ENCODE measurements at places on chromosomes 7 and 10.

- DNase-seq = no peak
Measured at GRCh38 chr7:155355176-155355575, 57.5 kb downstream of the INSIG1 start.

DNA sequence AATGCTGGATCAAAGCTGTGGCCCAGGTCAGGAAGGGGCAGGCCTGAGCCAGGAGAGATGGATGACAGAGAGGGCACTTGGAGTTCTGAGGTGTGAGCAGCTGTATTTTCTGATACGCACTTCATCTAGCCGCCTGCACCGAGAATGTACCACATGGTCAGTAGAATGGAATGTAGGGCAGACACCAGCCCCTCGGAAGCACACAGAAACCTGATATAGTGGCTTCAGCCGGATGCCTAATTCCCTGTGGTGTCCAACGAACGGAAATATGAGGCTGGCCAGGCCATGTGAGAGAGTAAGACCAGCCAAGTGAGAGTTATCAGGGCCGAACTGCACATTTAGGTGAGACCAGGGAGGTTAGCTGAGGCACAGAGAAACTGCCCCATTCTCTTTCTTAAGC lies 46.7 kb upstream of the PLCE1 start:
- DNase-seq = no peak

GRCh38 chr10:118474111-118474510 lies 121.3 kb downstream of the PRLHR start:
- no peak for DNase-seq

DNA sequence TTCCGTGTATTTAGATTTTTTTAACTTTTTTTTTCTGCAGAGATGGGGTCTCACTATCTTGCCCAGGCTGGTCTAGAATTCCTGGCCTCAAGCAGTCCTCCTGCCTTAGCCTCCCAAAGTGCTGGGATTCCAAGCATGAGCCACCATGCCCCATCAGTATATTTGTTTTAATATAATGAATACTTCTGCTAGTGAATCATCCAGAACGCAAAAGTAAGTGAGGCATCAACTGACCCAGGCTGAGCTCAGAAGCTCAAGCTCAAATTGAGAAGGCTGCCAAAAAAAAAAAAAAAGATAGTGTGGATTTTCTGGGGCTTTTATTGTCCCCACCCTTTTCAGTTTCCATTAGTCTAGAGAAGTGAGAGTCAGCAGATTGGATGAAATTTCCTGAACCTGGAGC lies 39.0 kb upstream of the TECTB start:
- no peak for DNase-seq

DNA sequence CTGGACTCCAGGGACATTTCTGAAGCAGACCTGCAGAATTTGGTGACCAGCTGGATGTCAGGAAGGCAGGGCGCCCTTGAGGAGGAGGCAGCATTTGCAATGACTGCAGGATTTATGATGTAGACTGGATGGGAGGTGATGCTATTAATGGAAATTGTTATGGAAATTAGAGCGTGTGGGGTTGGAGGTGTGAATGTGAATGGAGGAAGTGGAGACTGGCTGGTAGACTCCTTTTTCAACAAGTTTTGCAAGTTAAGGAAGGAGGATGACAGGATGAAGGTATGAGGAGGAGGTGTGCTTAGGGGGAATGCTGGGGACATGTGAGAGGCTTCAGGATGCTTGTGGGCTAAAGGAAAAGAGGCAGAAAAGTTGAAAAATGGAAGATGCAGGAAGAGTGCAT lies 137.0 kb downstream of the TMEM178B start:
- no peak for DNase-seq

GRCh38 chr10:89505640-89506275 lies 29.6 kb downstream of the SLC16A12 start:
- no peak for DNase-seq

DNA sequence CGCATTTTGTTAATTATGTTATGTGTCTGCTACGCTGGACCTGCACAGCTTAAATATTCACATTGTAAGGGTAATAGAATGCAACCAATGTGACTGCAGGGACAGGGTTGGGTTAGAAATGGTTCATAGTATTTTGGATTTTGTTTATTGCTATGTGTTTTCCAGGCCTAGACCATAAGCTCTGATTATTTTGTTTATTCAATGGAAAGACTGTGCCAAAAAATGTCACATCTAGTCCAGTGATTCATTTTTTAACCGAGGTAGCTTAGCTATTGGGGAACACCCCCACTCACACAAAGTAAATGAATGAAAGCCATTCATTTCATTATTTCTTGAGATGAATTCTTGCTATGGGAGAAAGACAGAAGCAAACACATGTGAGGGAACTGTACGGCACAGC lies 516.5 kb upstream of the ANKRD30A start:
- DNase-seq = no peak

Data from activated T-helper 9 cell treated with anti-CD3 and anti-CD28 coated beads, Interleukin-2, amount 50 U/mL, for 16 hours (primary cell).